Activated naive CD8-positive, alpha-beta T cell treated with anti-CD3 and anti-CD28 coated beads, Interleukin-2, amount 10 ng/mL, durations not matched to agents 7 days and 5 days (primary cell): ENCODE measurements at places on chromosomes 12 and 14. TPM values are rescaled to one million over a fixed set of nuclear protein-coding genes. Genes with fewer than 3 reads are reported as not detected.

IRAK3 gene
- 0.43 TPM for total RNA-seq

LYZ gene
- total RNA-seq, result 16.4 TPM

DNA sequence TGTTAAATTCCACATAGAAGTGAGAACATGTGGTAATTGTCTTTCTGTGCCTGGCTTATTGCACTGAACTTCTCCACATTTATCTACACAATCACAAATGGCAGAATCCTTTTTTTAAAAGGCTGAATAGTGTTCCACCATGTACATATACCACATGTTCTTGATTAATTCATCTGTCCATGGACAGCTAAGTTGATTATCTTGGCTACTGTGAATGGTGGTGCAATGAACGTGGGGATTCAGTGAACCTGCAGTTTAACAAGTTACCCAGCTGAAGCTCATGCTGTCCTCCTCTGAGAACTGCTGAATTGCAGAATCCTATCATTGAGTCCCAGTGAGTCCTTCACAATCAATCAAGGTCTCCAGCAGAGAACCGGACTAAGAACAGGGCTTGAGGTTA, 74.9 kb downstream of the TBK1 start:
- H3K27ac ChIP-seq, result no peak overlapping the region
- H3K4me1 ChIP-seq, result peaks cover 2% of the 10 kb centered on the region
- H3K27me3 ChIP-seq, result peaks cover 4% of the 10 kb centered on the region

DNA sequence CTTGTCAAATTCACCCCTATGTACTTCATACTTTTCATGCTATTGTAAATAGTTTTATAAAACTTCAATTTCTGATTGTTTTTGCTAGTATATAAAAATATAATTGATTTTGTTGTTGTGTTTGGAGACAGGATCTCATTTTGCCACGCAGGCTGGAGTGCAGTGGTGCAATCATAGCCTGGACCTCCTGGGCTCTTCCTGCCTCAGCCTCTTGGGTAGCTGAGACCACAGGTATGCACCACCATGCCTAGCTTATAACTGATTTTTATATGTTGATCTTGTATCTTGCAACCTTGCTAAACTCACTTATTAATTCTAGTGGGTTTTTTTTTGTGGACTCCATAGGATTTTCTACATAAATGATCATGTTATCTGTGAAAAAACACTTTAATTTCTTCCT, 23.5 kb downstream of the ATP5MC2 start:
- H3K27ac ChIP-seq, result no peak overlapping the region
- DNase-seq, result no peak
- no peak overlapping the region for H3K4me3 ChIP-seq
- H3K27me3 ChIP-seq, result no peaks in the 10 kb centered on the region
- H3K4me1 ChIP-seq, result no peaks in the 10 kb centered on the region

- H3K4me1 ChIP-seq, result peaks cover 3% of the 10 kb centered on the region
- H3K4me3 ChIP-seq, result no peak overlapping the region
- DNase-seq, result no peak
- peaks cover 53% of the 10 kb centered on the region for H3K27me3 ChIP-seq
Measured at GRCh38 chr12:54590978-54591591, 2.6 kb upstream of the PPP1R1A start.

DNA sequence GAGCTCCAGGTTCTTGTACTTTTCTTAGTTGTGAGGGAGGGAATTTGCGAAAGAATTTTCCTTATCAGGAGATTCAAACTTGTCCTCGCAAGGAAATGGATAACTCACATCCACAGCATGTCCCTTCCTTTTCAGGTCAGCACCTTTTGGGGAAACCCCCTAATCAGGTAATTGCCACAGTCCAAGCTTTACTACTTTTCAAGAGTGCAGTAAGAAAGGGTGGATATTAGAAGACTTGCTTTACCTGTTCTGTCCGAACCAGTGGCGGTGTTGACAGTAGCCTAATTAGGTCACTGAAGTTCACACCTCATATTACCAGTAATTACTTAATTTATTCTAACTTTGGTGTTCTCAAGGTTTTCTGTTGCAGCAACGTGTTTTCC, 6.7 kb upstream of the C12orf50 start:
- DNase-seq, result no peak
- H3K36me3 ChIP-seq, result peaks cover 13% of the 10 kb centered on the region
- H3K27me3 ChIP-seq, result no peaks in the 10 kb centered on the region

DNA sequence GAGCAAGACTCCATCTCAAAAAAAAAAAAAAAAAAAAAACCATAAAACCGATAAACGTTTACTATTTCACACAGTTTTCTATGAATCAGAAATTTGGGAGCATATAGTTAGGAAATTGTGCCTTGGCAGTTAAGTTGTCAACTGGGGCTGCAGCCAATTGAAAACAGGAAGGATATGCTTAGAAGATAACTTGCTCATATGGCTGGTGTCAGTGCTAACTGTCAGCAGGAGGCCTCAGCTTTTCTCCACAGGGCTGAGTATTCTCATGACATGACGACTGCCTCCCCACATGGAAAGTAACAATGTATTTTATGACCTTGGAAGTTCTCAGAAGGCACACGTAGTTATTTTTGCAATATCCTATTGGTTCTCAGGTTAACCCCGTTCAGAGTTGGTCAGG, 29.6 kb upstream of the OR5AU1 start:
- no peak overlapping the region for H3K4me3 ChIP-seq
- H3K27ac ChIP-seq, result no peak overlapping the region
- peaks cover 14% of the 10 kb centered on the region for H3K27me3 ChIP-seq
- no peaks in the 10 kb centered on the region for H3K4me1 ChIP-seq
